ENCODE measurements at places on chromosomes 1 and 21.
A peak's percentile ranks its signal among the peaks of the same experiment; 100 is the strongest.

DNA sequence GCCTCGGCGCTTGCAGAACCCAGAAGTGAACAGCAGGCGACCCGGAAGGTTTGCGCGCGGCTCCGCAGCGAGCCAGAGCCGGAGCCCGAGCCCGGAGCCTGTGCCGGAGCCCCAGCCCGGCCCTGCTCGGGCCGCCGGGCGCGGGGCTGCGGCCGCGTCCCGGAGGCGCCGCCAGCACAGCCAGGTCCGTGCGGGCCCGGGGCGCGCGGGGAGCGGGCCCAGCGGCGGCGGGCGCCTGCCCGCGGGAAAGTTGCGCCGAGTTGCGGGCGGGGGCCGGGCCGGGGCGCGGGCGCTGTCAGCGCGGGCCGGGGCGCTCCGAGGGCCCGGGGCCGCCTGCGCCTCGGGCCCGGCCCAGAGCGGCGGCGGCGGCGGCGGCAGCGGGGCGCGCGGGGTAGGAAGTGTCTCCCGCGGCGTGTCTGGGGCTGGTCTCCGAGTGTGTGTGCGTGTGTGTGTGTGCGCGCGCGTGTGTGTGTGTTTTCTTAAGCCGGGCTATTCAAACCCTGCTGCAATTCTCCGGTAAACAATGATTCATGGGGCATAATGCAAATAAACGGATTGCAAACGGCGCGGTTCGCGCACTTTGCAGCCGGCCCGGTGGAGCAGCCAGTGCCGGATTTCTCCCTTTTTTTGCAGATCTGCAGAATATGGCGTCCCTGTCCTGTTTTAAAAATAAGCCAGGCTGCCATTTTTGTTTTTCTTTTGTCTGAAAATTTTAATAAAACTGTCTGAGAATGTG, at the start of gene ZNF362:
ZNF362 (plus strand) TSS at position 22 of the 736 bp plus-strand sequence. CDS start 14,083 bp downstream, outside the sequence.
- DNase-seq: peak; percentile 71

GRCh38 chr1:178189814-178190213, 95.9 kb downstream of the RASAL2 start:
- peak; percentile 26 for DNase-seq

DNA sequence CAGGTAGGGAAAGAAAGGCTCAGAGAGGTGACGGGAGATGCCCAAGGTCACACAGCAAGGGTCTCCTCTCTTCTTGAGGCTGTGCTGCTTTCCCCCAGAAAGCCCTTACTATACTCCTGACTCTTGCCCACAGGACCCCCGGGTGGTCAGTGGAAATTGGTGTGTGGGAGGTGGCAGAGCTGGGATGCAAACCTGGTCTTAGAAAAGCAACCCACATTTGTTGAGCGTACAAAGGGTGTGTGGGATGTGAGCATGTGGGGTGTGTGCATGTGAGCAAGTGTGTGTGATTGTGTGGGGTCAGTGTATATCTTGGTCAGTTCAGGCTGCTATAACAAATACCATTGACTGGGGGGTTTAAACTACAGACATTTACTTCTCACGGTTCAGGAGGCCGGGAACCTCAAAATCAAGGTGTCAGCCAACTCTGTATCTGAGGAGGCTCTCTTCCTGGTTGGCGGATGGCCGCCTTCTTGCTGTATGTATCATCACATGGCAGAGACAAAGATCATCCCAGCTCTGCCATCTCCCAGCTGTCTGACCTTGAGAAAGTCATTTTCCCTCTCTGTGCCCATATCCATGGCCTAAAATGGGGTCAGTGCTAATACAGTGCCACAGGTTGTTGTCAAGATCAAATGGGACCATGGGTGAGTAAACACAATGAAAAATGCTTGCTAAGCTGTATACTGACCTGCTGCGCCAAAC, 268.5 kb downstream of the PTPRU start:
- no peak for DNase-seq

- no peak for DNase-seq
Observed at GRCh38 chr1:43450251-43450941, 3.3 kb downstream of the HYI start.

GRCh38 chr1:17743008-17743647, 12.0 kb upstream of the ACTL8 start:
- no peak for DNase-seq

DNA sequence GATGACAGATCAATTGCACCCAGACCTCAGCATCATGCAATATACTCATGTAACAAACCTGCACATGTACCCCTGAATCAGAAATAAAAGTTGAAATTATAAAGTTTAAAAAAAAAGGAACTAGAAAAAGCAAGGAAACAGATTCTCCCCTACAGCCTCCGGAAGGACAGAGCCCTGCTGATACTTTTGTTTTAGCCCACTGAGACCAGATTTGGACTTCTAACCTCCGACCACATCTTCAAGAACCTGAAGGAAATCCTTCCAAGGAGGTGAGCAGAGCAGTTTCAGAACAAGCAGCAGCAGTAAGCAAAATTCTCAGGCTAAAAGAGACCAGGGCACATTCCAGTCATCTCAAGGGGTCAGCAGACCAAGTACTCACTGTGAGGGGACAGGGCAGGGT, 54.5 kb downstream of the TM2D1 start:
- DNase-seq: no peak

GRCh38 chr1:109787845-109788601, 24.3 kb upstream of the EPS8L3 start:
- DNase-seq: no peak

DNA sequence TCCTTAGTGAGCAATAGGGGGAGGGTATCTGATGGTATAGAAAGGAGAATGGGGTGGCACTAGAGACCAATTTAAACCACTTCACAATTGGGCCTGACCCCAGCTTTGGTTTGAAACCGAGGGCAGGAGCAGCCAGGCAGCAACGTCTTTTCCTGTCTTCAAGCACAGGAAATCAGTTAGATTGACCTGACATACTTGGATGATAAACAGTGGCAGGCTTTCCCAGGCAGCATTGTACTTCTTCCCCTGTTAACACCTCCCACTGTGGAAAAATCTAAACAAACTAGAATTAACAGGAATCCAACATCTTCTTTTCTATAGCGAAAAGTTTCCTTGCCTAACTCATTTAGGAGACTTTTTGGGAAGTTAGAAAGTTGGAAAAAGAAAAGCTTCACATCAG, 40.6 kb downstream of the SELL start:
- no peak for DNase-seq

GRCh38 chr1:48772211-48772610, 4.5 kb downstream of the BEND5 start:
- DNase-seq: no peak

DNA sequence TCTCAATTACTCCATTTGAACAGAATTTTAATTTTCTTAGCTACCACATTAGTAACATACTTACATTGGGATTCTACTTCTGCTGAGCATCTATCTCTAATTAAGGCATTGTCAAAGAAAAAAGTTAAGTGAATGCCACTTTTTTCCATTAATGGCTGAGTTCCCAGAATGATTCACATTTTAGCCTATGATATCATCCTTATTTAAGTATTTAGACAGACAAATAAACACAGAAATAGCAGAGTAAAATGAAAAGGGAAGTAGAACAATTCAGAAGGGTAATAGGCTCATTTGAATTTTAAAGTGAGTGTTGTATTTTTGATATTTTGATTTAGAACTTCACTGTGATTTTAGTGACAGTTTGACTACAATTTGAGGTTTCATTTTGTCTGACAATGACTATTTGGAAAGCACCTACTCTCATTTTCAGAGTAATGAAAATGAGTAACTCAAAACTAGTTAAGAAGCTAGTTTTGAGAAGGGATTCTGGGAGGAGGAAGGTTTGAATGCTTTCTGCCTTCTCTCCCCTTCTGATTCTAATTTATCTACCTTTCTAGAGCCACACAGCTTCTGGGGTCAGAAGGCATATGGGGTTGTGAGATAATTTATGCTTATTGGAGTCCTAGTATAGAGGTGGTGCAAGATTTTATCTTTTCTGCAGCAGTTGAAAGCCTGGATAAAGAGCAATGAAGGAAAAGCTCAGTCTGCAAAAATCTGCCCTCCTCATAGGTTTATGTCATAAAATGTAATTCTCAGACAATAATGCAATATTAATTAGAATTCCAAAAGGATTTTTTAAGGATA, 15.5 kb downstream of the LYPLAL1 start:
- peak; percentile 28 for DNase-seq

DNA sequence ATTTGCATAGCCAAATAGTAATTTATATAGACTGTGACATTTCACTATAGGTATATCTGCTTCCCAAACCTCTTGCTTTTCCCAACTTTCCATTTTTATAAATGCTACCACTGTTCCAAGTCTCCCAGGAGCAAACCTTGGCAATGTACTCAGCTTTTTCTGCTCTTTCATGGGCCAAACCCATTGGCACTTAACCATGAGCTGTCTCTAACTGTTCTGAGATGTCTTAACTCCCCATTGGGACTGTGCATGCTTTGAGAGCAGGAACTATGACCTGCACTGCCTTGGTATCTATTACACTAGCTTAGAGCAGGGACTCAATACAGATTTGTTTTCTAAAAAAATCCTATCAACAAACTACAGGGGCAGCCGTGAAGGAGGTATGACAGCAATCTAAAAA, 22.5 kb upstream of the KHDRBS1 start:
- no peak for DNase-seq

DNA sequence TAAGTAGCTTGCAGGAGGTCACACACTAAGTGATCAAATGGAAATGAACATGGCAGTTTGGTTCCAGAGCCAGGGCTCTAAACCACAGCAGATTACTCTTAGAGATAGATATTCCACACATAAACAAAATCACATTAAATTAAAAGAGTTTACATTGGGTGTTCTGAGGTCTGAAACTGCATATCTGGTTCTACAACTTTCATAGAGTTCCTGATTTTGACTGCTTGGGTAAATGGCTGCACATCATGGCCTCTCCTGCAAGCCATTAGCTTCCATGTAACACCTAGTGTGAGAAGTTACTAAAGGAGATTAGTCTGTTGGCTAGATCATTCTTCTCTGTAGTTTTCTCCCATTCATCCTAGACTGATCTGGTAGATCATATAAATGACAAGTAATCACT, 12.8 kb upstream of the XCL2 start:
- DNase-seq: no peak

DNA sequence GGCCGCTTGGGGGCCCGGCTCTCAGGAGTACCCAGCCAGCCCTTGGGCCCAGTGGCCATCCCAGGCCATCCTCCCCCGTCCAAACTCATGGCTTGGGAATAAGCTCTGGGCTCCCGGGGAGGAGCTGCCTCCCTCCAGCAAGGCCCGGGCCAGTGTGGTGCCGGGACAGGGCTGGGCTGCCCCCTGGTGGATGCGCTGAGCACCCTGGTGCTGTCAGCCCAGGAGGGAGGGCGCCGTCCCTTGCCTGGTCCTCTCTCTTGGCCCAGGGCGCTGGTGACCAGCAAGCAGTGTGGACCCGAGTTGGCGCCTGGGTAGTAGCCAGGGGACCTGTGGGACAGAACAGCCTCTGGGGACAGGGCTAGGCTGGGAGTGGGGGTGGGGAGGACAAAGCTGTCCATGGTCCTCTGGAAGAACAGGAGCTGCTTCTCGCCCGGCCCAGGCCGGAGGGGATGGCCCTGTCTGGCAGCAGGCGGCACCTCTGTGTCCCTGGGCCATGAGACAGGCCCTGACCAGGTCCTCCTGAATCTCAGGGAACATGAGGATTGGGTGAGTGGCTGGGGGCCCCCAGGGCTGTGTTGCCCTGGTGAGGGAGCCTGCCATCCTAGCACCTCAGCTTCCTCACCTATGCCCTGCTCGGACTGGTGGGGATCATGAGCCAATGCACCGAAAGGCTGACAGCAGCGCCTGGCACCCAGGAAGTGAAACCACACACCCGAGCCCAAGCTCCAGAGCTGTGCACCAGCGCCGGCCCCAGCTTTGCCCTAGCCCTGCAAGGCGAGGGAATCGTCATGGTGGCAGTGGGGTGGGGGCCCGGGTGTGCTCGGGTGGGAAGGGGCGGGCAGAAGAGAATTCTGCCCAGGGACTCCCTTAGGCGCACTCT, 9.4 kb downstream of the MORN1 start:
- peak; percentile 92 for DNase-seq

- DNase-seq: no peak
Observed at GRCh38 chr1:34904236-34905097, 25.0 kb downstream of the DLGAP3 start.

GRCh38 chr1:66443793-66444192, 90.2 kb upstream of the SGIP1 start:
- no peak for DNase-seq

DNA sequence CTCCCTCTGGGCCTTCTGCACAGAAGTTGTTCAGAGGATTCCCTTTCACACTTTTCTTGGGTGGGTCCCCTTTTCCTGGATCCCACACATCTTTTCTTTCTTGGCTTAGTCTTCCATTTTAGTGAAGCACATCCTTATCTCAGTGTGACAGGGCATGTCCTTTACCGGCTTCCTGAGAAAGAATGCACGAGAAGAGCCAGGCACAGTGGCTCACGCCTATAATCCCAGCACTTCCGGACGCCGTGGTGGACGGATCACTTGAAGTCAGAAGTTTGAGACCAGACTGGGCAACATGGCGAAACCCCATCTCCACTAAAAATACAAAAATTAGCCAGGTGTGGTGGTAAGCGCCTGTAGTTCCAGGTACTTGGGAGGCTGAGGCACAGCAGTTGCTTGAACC, 22.1 kb upstream of the PSMB2 start:
- DNase-seq: no peak

DNA sequence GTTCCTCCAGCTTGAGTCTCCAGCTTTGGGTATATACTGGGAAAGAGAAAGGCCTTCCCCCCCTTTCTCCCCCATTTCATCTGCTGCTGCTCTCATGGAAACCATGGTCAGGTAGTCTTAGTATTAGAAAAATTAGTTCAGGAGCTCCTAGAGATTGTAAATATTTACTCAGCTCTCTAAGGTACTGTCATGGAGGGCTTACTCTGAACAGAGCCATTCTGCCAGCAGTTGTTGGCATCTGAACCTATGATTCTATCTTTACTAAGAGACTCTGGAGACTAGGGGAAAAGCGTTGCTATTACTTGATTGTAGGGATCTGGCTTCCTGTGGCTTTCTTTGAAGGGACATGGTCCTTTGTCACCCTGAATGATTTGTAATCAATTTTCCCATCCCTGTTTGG, 6.1 kb downstream of the INTS3 start:
- no peak for DNase-seq

GRCh38 chr1:30083800-30084464, 639.5 kb downstream of the MATN1 start:
- DNase-seq: no peak

DNA sequence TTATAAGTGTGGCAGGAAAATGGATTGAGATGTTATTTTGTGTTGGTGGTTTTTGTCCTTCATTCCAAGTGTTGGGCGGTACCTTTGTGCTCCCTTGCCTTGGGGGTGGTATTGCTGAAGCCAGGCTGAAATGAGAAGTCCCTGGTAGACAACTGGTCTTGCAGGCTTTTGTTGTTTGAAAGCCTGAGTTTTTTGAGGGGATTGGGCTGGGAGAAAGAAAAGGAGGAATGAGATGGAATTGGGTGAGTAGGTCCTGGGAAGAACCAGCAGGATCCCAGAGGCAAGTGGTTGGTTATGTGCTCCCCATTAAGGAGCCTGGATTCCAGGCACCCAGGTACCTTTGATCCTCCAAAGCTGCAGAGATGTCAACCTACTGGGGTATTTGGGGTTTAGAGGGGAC, 93.7 kb upstream of the SLC2A1 start:
- no peak for DNase-seq

All from GM10248 (cell line).